ENCODE measurements at places on chromosomes 2 and 18.

- DNase-seq, result no peak
Observed at GRCh38 chr2:115412501-115412900, 970.1 kb downstream of the DPP10 start.

GRCh38 chr2:101738649-101739048 is 41.1 kb downstream of the MAP4K4 start:
- DNase-seq, result no peak

- no peak for DNase-seq
Observed at GRCh38 chr2:239833269-239834109, 191.7 kb downstream of the NDUFA10 start.

DNA sequence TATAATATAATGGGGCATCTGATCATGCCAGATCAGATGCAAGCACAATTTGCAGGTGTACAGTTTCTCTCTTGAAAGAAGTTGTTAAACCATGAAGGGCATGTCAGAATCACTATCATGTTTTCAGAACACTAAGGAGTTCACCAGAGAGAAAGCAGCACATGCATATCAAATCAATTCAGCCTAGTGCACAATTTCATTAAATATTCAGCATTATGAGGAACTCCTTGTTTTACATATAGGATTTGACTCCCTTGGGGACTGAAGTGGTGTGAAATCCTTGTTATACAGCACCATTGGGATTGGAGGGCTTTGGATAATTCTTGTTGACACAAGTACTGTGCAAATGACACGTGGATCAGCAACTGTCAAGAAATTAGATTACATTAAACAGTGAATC is 562.1 kb upstream of the KLHL29 start:
- DNase-seq, result no peak

GRCh38 chr2:226890286-226890685 is 54.4 kb downstream of the RHBDD1 start:
- DNase-seq, result no peak

GRCh38 chr2:219028996-219029828 is 12.1 kb downstream of the CFAP65 start:
- no peak for DNase-seq

DNA sequence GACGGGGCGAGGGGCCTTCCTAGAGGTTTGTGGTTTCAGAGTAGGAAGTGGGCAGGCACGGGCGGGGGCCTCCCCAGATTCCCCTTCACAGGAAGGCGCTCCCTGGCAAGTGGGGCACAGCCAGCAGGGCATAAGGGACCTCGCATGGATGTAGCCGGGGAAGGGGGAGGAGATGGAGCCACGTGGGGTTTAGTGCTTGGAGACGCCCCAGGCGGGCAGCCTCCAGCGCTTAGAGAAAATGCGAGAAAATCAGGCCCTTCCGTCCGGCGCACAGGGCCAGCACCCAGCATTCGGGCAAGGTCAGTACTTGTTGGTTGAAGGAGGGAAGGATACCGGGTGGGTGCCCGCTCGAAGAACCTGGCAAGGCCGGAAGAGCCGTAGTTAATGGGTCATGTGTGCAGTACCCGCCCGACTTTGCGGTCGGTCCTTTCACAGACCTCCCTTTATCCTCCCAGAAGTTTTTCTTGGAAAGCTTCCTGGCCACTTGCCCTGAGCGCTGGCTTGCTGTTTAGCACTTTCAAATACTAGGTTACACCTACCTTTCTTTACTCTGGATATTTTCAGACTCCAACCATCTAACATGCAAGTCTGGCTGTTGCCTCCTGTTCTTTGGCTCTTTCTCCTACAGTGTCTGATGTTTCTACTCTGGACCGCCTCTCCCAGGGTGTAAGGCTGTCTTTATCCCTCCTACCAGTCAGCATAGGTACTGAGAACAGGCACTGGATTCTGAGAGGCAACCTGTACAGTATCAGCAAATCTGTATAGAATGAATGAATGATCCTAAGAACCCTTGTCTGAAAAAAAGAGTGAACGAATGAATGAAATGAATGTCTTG is 78.1 kb downstream of the CIB4 start:
- DNase-seq, result no peak

DNA sequence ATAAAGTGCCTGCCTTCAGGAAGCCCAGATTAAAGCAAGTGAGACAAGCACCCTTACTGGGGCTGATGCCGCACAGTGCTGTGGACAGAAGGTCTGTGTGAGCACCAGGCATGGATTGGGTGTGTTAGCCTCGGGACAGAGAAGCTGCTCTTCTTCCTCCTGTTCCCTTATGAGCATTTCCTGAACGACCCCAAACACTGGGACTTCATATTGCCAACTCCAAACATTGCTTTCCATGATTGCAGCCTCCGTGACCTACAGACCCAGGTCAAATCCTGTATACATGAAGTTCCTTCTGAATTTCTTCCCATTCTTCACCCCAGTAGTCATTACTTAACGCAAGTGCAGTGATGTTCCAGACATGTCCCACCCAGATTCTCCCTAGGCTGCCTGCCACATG is 129.8 kb upstream of the ALKAL2 start:
- no peak for DNase-seq

- no peak for DNase-seq
Observed at GRCh38 chr2:119408221-119408619, 23.4 kb upstream of the TMEM37 start.

DNA sequence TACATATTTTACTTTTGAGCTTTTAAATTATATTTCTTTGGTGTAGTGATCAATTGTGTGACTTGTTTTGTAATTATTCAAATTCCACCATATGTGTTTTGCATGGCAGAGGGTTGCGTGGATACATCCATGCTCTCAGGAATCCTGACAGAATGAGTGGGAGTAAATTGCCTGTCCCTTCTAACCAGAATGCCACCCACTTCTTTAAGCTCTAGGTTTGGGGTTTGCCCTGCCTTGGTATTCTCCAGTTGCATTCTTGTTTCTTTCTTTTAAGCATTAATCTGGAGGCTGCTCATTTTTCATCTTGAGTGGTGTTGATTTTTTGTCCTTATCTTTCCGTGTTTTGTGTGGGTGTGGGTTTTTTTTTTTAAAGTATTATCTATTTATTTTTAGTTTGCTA is 360.0 kb downstream of the PTPRM start:
- DNase-seq, result no peak

Measured in NCI-H187 (cell line).